MCF 10A (cell line): ENCODE measurements at places on chromosomes 5 and 9.

DNA sequence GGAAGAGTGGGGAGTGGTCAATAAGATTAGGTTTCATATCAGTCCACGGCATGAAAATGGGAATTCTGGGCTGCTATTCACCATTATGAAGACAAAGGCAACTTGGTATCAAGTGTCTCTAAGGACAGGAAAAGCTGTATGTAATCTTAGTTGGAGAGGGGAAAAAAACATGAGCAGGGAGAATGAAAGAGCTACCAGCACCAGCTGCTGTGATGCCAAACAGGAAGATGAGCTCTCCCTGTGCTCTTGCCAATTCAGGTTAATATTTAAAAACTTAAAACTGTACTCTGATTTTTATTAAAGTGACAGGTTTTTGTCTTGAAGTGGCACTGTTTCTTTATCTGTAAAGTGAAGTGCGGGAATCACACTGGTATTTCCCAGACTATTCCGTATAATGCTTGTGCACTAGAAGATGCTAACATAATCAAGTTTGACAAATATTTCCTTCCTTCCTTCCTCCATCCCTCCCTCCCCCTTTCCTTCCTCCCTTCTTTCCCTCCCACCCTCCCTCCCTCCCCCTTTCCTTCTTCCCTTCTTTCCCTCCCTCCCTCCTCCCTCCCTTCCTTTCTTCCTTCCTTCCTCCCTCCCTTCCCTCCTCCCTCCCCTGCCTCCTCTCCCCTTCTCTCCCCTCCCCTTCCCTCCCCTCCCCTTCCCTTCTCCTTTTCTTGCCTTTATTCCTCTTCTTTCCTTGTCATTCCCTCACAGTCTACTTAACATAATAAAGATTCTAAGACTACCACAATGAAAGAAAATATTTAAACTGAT is 1383.0 kb upstream of the C9orf72 start:
- no peak for DNase-seq

GRCh38 chr5:1788828-1789227 is 10.8 kb downstream of the MRPL36 start:
- no peak for DNase-seq

DNA sequence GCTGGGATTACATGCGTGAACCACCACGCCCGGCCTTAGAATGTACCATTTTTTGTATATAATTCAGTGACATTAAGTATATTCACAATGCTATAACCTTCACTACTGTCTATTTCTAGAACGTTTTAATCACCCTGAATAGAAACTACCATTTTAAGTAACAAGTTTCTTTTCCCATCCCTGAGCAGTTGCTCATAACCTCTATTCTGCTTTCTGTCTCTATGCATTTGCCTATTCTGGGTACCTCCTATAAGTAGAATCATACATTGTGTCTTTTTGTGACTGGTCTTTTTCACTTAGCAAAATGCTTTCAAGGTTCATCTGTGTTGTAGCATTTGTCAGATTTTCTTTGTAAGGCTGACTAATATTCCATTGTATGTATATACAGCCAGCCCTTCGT is 39.9 kb downstream of the DDX46 start:
- no peak for DNase-seq

DNA sequence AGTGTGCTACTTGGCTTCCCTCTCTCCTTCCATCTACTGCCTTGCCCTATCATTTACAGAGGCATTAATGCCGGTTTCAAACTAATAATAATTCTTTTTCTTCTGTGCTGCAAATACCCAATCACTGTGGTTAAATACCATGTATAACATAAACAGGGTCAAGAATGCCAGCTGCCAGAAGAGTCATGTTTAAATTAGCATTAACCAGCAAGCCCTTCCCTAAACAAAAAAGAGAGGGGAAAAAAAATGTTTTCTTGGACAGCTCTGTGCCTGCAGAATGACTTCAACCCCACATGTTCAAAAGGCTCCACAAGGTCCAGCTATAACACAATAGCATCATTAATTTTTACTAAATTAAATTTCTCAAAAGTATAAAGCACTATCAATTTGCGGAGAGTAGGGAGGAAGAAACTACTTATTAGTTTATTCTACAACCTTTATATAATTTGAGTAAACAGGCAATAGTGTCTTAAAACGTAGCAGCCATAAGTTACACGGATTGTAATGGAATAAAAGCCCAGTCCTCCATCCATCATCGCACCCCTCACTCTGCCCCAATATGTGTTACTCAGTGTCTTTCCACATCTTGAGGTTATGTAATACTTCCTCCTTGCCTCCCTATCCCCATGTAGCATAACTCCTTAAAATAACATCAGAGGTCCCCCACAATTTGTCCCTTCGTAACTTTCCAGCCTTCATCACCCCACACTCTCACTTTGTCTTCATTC is 3.9 kb downstream of the LPAR1 start:
- peak; percentile 30 for DNase-seq

DNA sequence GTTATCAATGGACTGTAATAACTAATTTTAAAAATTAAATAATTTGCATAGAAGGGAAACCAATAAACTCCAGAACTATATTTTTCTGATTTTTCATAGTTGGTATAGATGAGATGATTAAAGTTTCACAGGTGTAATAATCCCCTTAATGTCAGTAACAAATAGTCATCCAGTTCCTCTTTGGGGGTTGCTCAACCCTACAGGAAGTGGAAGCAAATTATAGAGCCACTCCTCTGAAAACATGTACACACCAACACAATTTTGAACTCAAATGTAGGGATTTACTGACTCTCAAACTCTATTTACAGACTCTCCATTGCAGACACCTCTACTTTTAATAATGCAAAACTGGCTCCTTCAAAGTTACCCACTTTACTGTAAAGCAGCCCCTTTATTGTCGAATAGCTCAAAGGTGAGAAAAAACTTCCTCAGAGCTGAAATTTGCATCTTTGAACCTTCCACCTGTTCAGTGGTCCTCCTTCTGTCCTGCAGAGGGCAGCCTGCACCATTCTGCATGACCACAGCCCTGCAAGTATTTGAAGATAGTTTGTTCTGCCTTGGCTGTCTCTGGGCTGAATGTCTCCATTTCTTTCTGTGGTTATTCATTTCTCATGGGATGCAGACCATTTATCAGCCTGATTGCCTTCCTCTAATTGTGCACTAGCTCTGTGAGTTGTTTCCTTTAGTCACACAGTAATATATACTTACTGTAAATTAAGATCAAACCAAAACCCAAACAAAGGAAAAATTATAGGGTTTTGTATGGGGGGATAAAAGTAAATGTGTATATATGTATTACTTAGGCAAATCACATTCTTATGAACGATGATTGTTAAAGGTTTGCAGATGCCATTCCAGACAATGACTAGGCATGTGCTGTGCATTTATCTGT is 383.2 kb upstream of the SGCD start:
- DNase-seq, result peak; percentile 5

DNA sequence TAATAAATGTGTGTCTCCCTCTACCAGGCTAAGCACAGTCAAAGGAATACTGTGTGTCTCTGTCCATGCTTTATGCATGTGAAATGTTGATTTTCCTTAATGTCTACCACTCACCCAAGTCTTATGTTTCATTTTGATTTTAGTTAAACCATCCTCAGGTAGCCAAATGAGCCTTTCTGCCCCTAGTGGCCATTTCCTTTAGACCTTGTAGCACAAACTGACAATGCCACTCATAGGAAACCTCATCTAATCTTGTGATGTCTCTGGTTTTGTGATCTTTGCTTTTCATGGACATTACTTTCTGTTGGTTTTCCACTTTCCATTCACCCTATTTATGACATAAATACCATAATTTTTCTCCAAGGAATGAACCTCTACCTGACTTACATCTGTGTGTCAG is 820.8 kb downstream of the MAT2B start:
- DNase-seq, result no peak

DNA sequence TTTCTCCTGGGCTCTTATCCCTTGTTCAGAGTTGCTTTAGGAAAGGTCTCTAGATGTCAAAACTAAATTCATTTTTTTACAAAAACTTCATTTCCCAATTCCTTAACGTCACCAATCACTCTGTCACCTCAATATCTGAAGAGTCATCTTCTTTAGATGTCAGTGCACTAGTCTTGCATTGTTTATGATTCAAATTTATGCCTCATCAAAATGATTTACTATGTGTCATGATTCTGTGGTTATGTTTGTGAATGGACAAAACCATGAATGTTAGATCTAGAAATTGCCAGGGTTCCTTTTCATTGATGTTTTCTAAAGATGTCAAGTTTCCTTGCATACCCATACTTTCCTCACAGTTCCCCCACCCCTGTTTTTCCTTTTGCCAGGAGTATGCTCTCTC is 21.5 kb downstream of the CWC27 start:
- DNase-seq, result no peak

- DNase-seq, result peak; percentile 20
Observed at GRCh38 chr9:28801144-28801799, 1228.0 kb upstream of the C9orf72 start.

DNA sequence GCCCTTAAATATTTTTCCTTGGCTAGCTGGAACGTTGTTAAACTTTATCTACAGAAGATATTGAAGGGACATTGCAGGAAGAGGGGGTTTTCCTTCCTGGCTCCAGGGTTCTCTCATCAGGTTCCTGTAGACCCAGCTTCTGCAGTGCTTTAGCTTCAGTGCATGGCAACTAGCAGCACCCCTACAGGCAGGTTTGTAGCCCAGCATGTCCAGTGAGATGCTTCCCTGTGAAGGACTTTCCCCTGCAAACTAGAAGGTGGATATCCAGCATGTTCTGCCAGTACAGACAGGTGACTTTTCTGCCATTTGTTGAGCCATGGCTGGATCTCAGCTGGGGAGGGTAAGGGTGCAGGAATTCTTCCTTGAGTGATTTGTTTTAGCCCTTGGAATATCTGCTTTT is 10.4 kb downstream of the CCL28 start:
- DNase-seq, result peak; percentile 36

GRCh38 chr9:107938801-107939386 is 449.3 kb upstream of the KLF4 start:
- DNase-seq, result no peak

GRCh38 chr9:72807765-72808445 is 144.9 kb downstream of the ALDH1A1 start:
- peak; percentile 42 for DNase-seq

DNA sequence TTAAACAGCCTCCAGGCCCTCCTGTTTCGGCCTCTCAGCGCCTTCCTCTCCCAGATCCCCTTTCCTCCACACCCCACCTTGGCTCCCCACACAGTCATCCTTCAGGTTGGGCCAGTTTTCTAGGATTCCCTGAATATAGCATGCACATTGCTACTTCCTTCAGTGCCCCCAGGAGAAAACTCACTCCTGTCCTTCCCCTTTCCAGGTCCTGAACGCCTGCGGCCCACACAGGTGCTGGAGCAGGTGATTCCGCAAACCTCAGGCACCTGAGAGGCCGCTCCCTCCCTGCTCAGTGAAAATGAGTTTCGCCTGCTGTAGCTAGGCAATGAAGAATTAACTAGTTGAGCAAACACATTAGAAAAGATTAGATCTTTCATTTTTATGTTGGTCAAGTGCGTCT is 185.0 kb downstream of the MED10 start:
- no peak for DNase-seq

- no peak for DNase-seq
Observed at GRCh38 chr5:180604271-180604670, 13.0 kb upstream of the SCGB3A1 start.

DNA sequence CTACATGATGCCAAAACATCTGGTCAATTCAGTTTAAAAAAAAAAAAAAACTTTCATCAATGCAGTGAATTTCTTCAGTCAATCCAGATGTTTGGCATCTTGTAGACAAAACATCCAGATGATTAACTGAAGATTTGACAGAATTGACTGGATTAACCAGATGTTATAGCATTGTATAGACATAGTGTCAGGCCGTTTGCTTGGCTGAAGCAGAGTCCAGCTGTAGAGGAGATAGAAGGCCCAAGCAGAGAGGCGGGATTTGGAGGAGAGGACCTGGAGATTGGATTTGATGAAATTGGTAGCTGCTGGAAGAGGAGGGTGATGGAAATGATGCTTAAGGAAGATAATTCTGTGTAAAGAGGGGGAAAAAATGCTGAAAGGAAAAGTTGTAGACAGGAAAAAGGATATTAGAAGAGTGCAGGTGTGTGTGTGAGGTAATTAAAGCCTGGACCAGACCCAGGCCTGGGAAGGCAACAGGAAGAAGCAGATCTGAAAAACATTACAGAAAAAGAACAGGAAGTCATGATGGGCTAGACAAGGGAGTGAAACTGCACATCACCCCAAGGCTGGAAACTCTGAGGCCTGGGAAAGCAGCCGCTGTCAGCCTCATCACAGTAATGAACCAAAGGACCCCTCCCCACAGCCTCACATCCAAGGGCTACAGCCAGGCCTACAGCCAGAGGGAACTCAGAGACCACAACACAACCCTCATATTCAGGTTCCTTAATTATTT is 258.3 kb downstream of the CWC27 start:
- no peak for DNase-seq

DNA sequence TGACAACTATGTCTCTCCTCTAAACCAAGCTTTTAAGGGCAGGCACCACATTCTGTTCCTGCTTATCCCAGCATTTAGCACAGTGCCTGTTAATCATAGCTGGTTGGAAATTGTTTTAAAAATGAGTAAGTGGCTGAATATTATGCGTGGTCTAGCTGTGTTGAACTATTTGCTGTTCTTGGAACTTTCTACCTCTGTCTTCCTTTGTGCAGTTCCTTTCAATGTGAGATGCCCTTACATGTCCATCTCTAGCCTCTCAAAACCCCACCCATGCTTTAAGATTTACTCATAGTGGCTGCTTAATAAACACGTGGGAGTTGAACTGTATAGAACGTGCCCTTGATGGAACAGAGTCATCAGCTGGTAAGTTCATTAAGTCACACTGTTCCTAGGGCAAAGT is 34.5 kb downstream of the C9orf57 start:
- no peak for DNase-seq

- peak; percentile 65 for DNase-seq
Observed at GRCh38 chr5:153480401-153480800, 10.1 kb upstream of the GRIA1 start.

GRCh38 chr5:155001523-155001922 is 12.0 kb upstream of the KIF4B start:
- DNase-seq, result no peak

DNA sequence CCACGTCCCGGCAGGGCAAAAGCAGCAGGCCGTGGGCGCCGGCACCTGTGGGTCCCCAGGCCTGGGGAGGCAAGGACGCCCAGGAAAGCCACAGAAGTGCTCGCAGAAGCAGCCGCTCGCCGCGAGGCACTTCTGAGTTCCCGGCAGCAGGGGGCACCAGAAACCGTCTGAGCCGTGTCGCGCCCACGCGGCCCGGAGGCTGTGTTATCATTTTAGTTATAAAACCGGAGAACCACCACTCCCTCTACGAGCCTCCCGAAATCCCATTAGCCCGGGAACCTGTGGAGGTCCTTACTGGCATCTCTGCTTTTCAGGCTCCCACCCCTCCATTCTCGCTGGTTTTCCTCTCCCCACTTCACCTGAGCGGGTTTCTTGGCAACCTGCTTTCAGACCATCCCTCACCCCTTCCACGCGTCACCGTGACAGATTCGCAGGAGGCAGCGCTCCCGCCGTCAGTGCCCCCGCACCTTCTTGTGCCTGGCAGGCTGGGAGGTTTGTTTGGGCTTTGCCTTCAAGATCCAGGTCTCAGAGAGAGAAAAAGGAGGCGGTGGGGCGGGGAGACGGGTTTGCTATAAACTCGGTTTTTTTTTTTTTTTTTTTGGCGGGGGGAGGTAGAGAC is 2.3 kb downstream of the GDNF start:
- peak; percentile 68 for DNase-seq

- DNase-seq, result no peak
Observed at GRCh38 chr9:95383845-95384244, 66.3 kb upstream of the FANCC start.
